ENCODE measurements at places on chromosomes 3 and 15.

GRCh38 chr3:76753599-76753998, 286.3 kb upstream of the ROBO2 start:
- DNase-seq, result no peak

DNA sequence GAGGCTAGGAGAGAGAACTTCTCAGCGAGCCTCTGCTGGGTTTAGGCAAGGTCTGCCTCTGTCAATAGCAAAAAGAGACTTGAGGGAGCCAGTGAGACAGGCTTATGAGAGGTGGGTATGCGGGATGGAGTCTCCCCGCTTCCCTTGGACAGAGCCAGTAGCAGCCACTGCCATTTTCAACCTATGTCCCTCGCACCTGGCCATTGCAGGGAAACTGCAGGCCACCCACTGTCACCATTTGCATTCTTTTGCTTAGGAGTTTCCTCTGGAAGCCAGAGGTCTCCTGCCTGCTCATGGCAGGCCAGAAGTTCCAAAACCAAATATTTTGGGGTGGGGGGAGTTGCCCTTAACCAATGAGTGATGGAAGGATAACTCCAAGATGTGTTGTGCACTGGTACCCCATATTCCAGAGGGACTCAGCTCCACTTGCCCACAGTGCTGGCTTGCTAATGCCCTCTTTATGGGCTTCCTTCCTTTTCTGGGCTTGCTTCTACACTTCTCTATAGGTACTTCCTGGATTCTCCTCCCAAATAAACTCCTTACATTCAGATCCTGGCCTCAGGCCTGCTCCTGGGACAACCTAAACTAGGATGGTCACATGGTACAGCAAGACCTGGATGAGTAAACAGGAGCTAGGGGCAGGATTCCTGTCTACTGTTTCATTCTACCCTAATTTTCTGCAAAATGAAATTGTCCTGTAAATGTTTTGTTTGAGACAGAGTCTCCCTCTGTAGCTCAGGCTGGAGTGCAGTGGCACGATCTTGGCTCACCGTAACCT, 108.9 kb upstream of the PROK2 start:
- no peak for DNase-seq

DNA sequence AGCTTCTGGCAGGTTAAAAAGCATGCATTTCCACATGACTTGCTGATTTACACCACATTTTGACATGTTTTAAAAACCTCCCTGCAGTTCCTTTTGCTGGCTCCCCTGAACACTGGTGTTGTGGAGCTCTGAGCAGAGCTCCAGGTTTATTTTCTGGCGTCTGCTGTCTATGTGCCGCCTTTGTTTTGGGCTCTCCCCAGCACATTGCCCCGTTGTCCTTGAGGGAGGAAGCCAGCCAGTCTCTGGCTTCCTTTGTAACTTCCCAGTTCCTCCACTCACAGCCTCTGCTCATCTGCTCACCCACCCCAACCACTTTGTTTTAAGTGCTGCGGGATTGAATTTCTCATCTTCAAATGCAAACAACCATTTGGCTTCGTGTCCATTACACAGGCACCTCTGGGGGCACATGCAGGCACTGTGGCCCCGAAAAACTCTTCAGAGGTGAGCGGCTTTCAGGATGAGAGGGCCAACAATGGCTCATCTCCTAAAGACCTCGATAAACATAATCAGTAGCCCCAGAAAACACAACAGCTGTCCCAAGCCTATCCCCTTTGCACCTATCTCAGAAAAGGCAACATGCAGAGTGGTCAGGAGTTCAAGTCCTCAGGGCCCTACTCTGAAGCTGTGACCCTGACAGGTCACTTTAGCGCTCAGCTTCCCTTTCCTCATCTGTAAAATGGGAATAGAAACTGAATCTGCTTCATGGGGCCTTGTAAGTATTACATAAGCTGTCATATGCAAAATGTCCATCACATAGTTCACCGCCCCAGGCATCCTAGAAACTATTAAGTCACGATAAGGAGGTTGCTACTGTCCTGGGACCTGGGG, 1.3 kb upstream of the MEF2A start:
- peak; percentile 74 for DNase-seq

GRCh38 chr15:60526127-60526616, 47.2 kb upstream of the ICE2 start:
- DNase-seq, result no peak
